ENCODE measurements at places on chromosomes 2 and 18. TPM values are rescaled to one million over a fixed set of nuclear protein-coding genes. Genes with fewer than 3 reads are reported as not detected.

- no peaks in the 10 kb centered on the region for H3K4me1 ChIP-seq
- H3K36me3 ChIP-seq = no peaks in the 10 kb centered on the region
Measured at GRCh38 chr2:74930811-74931486, 27.5 kb upstream of the POLE4 start.

DNA sequence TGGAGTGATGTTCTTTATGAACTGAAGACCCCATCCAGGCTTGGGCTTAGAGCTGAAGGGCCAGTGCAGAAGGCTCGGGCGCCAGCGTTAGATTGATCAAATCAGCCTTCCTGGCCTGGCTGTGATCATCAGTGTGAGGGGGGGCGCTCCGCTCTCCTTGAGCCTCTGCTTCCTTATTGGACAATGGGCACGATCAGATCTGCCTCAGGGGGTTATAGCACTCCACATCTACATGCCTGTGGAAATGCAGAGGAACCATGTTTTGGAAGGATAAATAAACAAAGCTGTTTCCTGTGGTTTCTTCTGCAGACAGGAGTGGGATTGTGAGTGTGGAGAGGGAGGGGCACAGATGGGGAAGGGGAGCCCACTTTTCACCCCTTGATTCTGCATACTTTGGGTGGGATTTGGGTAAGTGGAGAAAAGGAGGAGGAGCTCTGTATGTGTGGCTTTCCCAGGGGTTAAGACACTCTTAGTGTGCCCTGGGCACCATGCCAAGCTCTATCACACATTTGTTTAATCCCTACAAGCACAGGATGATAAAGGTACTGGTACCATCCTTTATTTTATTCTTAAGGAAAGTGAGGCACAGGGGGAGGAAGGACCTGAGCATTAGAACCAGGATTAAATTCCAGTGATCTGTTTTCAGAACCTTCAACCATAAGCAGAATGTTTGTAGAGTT, 150.5 kb downstream of the EN1 start:
- H3K27me3 ChIP-seq = no peaks in the 10 kb centered on the region
- H3K27ac ChIP-seq = no peak overlapping the region
- DNase-seq = peak; percentile 72

DNA sequence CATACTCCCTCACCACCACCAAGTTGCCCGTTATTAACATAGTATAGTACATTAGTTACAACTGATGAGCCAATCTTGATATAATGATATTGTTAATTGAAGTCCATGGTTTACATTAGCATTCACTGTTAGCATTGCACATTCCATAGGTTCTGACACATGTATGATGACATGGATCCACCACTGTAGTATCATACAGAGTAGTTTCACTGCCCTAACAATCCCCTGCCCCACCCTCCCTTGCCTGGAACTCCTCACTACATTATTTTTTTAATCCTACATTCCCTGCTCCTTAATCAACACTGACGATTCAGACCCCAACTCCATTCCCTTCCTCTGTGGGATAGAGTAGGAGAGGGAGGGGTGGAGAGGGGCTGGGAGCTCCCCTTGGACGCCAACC, 20.2 kb upstream of the ST3GAL5 start:
- peaks cover 8% of the 10 kb centered on the region for H3K27me3 ChIP-seq
- no peaks in the 10 kb centered on the region for H3K4me1 ChIP-seq
- no peak overlapping the region for H3K27ac ChIP-seq
- H3K4me3 ChIP-seq = no peak overlapping the region
- no peak for DNase-seq

The DES gene
- 69.3 TPM for total RNA-seq

GRCh38 chr18:57430079-57431001, 4.8 kb upstream of the ONECUT2 start:
- H3K4me1 ChIP-seq = peaks cover 5% of the 10 kb centered on the region
- peaks cover 70% of the 10 kb centered on the region for H3K27me3 ChIP-seq
- no peaks in the 10 kb centered on the region for H3K36me3 ChIP-seq
- DNase-seq = no peak

DNA sequence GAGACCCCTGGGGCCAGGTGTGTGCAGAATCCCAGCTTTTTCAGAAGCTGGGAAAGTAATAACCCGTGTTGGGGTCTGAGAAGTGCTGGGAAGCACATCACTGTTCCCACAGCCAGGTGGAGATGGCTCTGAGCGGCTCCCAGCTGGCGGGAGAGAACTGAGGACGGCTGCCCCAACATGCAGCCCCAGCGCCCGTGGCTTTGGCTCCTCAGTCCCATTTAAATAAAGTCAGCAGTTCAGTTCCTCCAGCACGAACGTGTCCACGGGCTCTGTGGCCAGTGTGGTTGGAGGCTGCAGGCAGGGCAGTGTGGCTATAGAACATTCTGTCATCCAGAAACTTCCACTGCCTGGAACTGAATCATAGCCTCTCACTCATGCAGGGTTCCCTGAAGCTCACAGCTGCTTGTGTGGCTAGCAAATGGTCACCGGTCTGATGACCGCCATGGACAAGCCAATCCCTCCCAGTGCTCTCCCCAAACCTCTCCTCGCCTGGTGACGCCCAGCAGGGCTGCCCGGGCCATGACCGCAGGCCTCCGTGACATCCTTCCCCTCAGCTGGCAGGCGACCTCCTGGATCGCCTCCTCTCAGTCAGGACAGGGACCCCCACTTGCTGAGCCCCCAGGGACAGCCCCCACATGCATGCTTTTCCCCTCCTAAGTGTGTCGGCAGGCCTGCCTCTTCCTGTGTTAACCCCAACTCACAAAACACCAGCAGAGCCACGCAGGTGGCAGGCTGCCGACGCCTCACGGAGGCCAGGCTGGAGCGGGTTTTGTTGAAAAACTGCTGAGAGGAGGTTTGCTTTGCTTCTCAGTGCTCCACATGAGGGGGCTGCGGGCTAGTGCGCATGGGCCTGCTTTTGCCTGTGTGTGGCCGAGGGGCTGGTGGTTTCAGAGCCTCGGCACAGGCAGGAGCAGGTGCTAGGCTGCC, 1.3 kb downstream of the RTP5 start:
- no peaks in the 10 kb centered on the region for H3K4me1 ChIP-seq
- H3K27me3 ChIP-seq = peaks cover 20% of the 10 kb centered on the region
- H3K4me3 ChIP-seq = no peak overlapping the region

DNA sequence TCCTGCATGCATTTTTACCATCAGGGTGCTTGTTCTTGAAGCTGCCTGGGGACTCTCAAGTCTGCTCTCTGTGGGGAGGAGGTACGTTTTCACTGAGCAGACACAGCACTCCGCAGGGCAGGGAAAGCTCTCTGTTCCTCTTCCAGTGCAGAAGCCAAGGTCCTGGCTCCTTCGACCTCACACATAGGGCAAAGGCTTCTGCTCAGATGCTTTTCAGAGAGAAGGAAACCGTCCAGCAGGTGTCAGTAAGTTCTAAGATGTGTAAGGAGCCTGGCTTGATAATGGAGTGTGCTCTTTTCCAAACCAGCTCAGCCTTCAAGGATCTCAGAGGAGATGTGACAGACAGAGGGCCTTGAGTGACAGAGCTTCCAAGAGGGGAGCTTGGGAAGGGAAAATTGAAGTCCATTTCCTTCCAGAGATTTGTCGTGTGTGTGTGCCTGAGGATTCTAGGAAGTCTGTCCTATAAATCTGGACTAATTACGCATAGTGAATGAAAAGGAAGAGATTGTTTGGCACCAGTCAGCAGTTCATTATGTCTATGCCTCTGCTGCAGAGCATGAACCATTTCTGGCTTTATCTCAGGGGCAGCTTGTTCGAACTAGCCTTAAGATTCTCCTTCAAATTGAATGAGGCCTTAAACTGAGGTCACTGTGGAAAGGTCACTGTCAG, 67.3 kb upstream of the UPP2 start:
- no peak overlapping the region for H3K4me3 ChIP-seq
- DNase-seq = peak; percentile 70
- no peaks in the 10 kb centered on the region for H3K4me1 ChIP-seq
- H3K27me3 ChIP-seq = no peaks in the 10 kb centered on the region

DNA sequence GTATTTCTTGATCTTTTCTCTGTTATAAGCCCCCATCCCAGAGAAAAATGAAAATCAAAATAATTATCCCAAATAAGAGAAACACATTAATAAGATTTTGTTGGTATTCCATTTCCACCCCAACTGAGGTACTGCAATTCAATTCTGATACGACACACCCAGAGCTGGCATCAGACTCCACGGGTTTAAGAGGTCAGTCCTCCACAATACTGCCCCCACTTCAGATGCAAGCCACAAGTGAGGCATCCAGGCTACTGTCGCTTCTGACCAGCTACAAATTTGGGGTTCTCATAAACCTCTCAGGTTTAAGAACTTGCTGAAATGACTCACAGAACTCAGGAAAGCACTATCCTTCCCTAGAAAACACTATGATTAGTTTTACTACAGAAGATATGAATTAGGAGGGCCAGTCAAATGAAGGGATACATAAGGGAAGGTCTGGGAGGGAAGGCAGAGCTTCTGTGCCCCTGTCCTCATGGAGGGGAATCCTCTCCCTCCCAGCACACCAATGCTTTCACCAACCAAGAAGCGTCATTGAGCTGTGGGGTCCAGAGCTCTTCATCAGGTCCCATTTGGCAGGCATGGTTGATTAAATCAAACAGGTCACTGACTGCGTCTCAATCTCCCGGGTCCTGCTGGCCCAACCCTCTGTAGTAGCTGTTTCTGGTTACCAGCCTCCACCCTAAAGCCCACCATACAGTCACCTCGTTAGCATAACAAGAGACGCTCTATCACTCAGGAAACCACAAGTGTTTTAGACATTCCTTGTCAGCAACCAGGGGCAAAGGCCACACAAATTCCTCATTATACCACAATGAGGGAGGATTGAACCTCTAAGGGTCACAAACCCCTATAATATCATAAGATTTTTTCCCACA, 46.2 kb downstream of the IWS1 start:
- no peak overlapping the region for H3K27ac ChIP-seq
- H3K36me3 ChIP-seq = peaks cover 6% of the 10 kb centered on the region
- no peaks in the 10 kb centered on the region for H3K27me3 ChIP-seq
- H3K4me3 ChIP-seq = no peak overlapping the region

DNA sequence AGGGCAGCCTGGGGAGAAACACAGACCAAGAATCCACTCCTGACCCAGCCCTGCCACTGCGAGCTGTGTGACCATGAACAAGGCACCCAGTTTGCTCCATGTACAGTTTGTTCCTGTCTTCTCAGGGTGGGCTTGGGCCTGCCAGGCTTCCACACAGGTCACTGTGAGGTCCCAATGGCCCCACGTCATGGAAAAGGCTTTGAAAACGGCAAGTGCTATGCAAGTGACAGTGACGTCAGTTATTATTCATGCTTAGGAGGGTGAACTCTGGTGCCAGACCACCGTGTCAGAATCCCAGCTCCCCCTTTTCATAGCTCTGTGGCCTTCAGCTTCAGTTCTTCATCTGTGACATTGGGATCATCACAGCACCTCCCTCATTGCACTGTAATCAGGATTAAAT, 87.1 kb downstream of the TNS1 start:
- no peak for DNase-seq
- no peak overlapping the region for H3K4me3 ChIP-seq

GRCh38 chr2:39243469-39244123, at the start of gene CDKL4:
TSS of gene CDKL4 (minus strand) at chr2:39243970.
- peak; percentile 6 for DNase-seq
- no peaks in the 10 kb centered on the region for H3K27me3 ChIP-seq
- no peaks in the 10 kb centered on the region for H3K36me3 ChIP-seq
- no peak within 1 kb of the TSS for H3K27ac ChIP-seq
- no peaks in the 10 kb centered on the region for H3K4me1 ChIP-seq

The CTLA4 gene
- total RNA-seq = not detected

- peaks cover 11% of the 10 kb centered on the region for H3K36me3 ChIP-seq
- no peak overlapping the region for H3K4me3 ChIP-seq
- peaks cover 16% of the 10 kb centered on the region for H3K4me1 ChIP-seq
- no peaks in the 10 kb centered on the region for H3K27me3 ChIP-seq
- H3K27ac ChIP-seq = no peak overlapping the region
- no peak for DNase-seq
Measured at GRCh38 chr2:234966340-234966739, 14.5 kb downstream of the SH3BP4 start.

- H3K36me3 ChIP-seq = no peaks in the 10 kb centered on the region
- H3K27ac ChIP-seq = peak overlapping the region; percentile 93
- no peak overlapping the region for H3K4me3 ChIP-seq
- no peaks in the 10 kb centered on the region for H3K27me3 ChIP-seq
Measured at GRCh38 chr2:30300456-30301221, 69.3 kb downstream of the LBH start.

DNA sequence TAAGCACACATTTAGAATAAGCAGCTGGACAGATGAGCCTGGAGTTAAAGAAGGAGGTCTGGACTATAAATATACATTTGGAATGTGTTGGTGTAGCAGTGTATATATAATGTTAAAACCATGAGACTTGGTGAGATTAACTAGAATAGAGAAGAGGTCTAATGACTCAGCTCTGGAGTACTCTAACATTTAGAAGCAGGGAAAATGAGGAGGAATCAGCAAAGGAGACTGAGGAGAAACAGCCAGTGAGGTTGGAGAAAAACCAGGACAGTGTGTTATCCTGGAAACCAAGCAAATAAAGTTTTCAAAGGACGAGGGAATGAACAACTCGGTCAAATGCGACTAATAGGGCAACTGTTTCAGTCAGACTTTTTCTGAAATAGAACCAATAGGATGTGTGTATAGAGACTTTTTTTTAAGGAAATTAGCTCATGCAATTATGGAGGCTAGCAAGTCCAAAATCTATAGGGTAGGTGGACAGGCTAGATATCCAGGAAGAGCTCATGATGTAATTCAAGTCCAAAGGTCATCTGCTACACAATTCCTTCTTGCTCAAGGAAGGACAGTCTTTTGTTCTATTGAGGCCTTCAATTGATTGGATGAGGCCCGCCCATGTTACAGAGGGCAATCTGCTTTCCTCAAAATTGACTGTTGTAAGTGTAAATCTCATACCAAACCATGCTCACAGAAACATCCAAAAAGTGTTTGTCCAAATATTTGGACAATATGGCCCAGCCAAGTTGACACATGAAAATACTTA, 10.8 kb upstream of the SESTD1 start:
- H3K4me1 ChIP-seq = no peaks in the 10 kb centered on the region
- peak; percentile 11 for DNase-seq
- H3K27ac ChIP-seq = no peak overlapping the region
- H3K36me3 ChIP-seq = no peaks in the 10 kb centered on the region

The BCL11A gene
- under 0.01 TPM for total RNA-seq

The APOB gene
- total RNA-seq = under 0.01 TPM

- H3K27me3 ChIP-seq = no peaks in the 10 kb centered on the region
- no peaks in the 10 kb centered on the region for H3K4me1 ChIP-seq
- H3K27ac ChIP-seq = no peak overlapping the region
- H3K36me3 ChIP-seq = no peaks in the 10 kb centered on the region
Measured at GRCh38 chr18:42782929-42783328, 332.6 kb downstream of the RIT2 start.

DNA sequence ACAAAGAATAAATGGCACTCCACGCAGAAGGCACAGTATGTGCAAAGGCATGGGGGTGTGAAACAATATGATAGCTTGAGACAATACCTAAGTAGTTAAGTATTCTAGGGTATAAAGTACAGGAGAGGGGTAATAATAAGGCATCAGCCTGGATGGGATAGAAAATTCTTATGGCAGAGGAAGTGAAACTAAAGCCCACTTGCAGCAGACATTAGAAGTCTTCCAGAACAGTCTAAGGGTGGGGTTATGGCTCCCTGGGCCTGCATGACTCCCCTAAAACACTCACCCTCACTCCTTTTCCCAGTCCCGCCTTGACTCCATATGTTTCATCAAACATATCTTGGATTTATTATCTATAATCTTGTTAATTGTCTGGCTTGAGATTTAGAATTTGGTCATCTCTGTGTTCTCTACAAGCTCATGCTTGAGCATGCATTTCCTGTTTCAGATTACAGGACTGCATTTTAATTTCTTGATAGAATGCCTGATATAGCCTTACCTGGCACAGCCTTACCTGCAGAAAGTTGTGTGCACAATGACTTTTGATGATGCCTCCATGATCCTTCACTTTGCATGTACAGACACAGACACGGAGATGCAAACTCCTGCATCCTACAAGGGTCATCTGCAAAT, 28.5 kb upstream of the TMBIM1 start:
- H3K4me3 ChIP-seq = no peak overlapping the region
- H3K27me3 ChIP-seq = no peaks in the 10 kb centered on the region
- H3K27ac ChIP-seq = no peak overlapping the region
- no peak for DNase-seq

All from fibroblast of lung (primary cell).